ENCODE measurements at places on chromosomes 2 and 18.

GRCh38 chr2:31365834-31366505, 48.6 kb downstream of the XDH start:
- DNase-seq, result no peak

GRCh38 chr2:206056286-206056685, 29.7 kb downstream of the INO80D start:
- no peak for DNase-seq

- DNase-seq, result no peak
Observed at GRCh38 chr2:159152128-159152778, 134.2 kb downstream of the WDSUB1 start.

DNA sequence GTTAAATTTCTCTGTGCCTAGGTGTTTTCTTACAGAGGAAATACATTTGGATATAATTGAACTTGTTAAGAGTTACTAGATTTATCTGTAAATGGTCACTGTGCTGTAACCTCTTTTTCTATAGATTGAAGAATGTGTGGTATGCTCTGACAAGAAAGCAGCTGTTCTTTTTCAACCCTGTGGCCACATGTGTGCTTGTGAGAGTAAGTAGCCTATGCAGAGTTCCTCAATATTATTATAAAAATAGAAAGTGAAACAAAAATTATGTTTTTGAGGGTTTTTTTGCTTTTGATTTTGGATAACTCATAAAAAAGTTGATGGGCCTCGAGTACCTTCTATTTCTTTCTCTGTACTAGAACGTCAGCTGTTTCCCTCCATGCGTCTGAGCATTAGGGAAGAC, 112.4 kb downstream of the MIB1 start:
- DNase-seq, result no peak

- no peak for DNase-seq
Observed at GRCh38 chr2:38106405-38107094, 30.6 kb upstream of the CYP1B1 start.

DNA sequence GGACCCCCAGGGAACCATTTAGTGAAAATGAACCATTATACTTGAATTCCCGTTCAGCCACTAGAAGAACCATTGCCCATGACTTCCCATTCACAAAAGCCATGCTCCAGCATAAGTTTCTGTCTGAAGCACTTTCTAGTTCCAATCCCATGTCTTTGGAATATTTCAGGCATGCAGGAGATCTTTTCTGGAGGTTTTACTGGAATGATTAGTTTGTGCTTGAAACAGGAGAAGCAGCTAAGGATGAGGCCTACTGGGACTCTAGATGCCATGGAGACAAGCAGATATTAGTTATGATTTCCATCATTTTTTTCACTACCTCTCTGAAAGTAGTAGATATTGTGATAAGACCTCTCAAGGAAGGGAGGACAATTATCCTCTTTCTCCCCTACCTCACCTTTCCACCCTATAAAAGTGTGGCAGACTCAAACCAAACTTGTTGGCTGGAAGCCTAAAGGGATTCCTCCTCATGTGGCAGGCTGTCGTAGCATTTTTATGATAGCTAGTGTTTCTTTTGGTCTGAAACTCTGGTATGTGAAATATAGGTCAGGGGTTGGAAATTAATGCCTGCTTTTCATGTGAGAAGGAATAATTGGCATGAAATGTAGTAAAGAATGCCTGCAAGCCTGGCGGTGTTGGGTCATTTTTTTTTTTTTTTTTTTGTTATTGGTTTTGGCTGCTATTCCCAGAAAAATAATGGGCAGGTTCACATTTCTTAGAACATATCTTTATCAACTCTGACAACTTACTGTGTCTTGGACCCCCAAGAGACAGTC, 29.3 kb upstream of the MMADHC start:
- no peak for DNase-seq

DNA sequence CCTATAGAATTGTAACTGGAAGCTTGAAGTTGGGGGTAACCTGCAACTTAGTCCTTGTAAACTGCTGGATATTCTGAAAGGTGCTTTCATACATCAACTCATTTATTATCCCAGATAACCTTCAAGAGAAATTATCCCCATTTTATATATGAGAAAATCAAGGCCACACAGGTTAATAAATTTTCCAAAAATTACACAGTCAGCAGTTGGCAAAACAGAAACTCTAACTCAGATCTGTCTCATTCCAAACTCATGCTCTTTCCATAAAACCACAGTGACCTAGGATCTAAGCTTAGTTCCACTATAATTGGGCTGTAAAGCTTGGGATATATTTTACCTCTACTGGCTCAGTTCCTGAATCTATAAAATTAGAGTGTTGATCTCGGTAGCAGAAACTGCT, 167.6 kb upstream of the DDX18 start:
- no peak for DNase-seq

DNA sequence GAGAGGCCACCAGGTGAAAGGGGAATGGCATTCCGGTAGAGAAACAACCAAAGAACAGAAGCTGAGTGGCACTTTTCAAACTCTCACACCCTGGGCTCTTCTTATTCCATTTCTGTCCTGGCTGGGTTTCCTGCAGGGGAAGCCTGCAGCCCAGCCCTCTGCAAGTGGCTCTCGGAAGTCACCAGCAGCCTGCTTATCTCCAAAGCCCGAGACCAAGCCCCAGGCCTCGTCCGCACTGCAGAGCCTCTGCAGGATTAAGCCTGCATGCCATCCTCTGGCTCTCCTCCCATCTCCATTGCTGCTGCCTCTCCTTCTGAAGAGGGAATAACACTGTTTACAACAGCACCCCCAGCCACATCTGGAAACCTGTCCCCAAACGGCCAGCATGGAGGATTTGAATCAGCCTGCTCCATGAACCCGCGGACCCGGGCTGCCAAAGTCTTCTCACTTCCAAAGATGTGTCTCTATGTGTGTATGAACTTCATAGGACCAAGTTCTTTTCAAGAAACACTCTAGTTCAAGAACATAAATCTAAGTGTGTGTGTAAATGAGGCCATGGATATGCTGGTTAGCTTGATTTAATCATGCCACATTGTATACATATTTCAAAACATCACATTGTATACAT, 54.2 kb downstream of the DIPK1C start:
- DNase-seq, result no peak

- no peak for DNase-seq
Observed at GRCh38 chr2:124524155-124524915, 499.2 kb downstream of the CNTNAP5 start.

DNA sequence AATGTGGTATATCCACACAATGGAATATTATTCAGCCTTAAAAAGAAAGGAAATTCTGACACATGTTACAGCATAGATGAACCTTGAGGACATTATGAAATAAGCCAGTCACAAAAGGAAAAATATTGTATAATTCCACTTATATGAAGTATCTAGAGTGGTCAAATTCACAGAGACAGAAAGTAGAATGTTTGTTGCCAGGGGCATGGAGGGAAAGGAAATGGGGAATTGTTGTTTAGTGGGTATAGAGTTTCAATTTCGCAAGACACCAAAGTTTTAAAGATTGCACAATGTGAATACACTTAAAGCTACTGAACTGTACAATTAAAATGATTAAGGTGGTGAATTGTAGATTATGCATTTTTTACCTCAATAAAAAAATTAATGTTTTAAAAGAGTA, 92.9 kb downstream of the TXNL1 start:
- no peak for DNase-seq

DNA sequence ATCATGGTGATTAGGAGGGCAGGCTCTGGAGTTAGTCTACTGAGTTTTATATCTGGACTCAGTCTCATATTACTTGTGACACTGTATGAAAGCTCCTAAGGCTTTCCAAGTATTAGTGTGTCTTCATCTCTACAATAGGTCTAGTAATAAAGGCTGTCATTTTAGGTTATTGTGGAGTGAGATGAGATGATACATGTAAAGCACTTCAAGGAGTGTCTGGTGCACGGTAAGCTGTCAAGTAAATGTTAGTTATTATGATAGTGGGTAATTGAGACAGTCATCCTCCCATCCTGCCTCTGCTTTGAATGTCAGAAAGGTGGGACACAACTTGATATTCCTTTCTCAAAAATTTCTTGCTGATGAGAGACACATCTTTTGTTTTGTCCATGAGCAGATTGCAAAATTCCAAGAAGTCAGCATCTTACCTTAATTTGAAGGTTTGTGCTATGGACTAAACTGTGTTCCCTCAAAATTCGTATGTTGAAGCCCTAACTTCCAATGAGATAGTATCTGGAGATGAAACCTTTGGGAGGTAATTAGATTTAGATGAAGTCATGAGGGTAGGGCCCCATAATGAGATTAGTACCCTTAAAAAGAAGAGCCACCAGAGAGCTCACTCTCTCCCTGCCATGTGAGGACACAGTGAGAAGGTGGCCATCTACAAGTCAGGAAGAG, 41.4 kb upstream of the UPP2 start:
- no peak for DNase-seq

GRCh38 chr2:16958266-16958665, 292.6 kb upstream of the CYRIA start:
- DNase-seq, result no peak

DNA sequence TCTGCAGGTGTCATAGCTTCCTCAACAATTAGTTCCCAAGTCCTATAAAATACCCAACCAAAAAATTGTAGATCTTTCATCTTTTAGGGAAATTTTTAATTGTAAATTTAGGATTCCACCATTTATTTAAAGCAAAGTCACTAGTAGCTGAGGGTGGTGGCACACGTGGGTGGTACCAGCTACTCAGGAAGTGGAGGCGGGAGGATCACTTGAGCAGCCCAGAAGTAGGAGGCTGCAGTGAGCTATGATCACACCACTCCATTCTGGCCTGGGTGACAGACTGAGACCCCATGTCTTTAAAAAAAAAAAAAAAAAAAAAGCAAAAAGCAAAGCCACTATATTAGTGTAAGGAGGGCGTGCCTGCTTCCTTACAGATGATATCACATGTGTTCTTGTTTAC, 60.3 kb upstream of the GREB1L start:
- DNase-seq, result no peak

- no peak for DNase-seq
Observed at GRCh38 chr2:225742487-225742886, 343.0 kb downstream of the NYAP2 start.

- DNase-seq, result peak; percentile 69
Observed at GRCh38 chr2:5365871-5366461, 326.2 kb upstream of the SOX11 start.

- no peak for DNase-seq
Observed at GRCh38 chr2:235097196-235097595, 145.4 kb downstream of the SH3BP4 start.

DNA sequence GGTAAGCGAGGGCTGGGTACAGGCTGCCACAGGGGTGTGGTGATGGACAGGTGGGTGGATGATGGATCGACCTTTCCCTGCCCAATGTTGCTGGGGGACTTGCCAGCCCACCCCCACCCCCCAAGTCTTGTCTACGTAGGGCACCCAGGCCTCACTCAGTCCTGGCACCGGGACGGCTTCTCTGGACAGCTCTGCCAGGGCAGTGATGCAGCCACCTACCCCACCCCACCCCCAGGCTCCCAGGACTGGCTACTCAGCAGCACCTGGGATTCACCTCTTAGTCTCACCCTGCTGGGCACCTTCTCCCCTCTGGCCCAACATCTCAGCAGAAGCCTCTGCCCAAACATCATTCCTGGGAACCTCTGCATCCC, 55.7 kb downstream of the ANKMY1 start:
- no peak for DNase-seq

- DNase-seq, result no peak
Observed at GRCh38 chr18:52582516-52582915, 242.5 kb downstream of the DCC start.

DNA sequence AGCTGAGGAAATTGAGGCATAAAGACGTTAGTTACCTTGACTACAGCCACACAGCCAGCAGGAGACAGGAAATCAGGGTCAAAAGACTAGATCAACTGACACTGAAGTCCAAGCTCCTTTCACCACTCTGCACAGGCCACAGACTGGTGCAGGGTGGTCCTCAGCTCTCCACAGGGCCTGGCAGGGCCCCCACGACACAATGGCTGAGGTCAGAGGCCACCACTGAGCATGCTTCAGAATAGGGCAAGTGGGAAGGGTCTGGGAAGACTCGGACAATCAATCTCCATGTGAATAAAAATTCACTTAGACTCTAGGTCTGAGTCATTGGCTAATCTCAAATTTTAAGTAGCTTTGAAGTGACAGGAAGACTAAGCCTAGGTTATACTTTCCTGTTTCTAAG, 201.7 kb downstream of the ALK start:
- no peak for DNase-seq

DNA sequence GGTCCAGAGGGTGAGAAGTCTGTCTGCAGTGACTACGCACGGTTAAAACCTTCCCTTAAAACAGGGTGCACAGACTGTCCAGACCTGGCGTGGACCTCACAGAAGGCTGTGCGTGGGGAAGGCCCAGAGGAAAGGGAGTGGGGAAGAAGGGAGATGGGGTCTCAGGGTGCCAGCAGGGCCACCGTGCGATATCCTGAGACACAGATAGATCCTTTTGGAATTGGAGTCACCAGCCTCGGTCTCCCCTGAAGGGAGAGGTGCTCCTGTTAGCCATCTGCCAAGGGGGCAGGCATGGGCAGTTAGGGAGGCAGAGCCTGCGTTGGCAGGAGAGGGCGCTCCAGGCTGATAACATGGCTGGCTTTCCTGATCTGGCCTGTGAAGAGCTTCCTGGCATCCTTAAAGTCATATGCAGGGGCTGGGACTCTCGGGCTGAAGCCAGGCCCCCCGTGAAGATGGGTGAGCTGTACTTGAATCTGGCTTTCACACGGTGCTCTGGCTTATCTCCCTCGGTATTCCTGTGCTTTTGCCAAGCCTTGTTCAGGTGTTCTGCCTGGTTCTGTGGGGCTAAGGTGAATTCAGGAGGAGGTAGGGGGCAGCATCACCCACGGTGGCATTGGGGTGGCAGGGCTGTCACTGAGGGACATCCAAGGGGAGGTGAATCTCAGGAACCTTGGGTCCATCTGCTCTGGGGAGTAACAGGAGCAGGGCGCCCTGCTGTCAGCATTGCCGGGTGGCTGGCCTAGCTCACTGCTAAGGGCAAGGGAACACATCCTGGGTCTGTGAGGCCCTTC, 107.2 kb upstream of the SMAD2 start:
- DNase-seq, result no peak

DNA sequence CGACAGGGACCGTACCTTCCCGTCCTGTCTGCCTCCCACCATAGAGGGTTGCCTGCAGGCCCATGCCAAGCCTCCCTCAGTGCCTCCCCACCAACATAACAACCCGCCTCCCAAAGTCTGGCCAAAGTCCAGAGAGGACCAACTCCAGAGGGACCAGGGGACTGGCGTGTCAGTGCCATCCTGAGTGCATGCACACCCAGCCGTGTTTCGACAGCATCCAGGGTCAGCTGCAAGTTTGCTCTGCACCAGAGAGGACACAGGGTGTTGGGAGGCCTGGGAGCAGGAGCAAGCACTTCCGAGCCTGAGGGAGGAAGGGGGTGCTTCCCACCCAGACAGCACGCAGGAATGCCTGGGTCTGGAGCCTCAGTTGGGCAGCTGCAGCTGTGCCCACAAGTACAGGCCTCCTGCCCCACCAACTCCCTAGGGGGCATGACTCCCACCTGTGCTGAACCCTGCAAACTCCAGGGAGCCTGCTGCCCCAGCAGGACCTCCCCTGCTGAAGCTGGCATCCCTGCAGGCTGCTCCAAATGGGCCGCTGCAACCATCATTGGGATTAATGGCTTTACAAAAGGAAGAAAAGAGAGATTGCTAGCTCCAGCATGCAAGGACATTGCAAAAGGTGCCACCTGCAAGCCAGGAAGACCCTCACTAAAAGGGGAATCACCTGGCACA, 618.1 kb upstream of the FSHR start:
- DNase-seq, result no peak

GRCh38 chr18:50131591-50131990, 63.4 kb downstream of the MYO5B start:
- DNase-seq, result no peak
